Myocyte (in vitro differentiated cells): ENCODE measurements at places on chromosomes 7 and 10. TPM values are rescaled to one million over a fixed set of nuclear protein-coding genes. Genes with fewer than 3 reads are reported as not detected.

DNA sequence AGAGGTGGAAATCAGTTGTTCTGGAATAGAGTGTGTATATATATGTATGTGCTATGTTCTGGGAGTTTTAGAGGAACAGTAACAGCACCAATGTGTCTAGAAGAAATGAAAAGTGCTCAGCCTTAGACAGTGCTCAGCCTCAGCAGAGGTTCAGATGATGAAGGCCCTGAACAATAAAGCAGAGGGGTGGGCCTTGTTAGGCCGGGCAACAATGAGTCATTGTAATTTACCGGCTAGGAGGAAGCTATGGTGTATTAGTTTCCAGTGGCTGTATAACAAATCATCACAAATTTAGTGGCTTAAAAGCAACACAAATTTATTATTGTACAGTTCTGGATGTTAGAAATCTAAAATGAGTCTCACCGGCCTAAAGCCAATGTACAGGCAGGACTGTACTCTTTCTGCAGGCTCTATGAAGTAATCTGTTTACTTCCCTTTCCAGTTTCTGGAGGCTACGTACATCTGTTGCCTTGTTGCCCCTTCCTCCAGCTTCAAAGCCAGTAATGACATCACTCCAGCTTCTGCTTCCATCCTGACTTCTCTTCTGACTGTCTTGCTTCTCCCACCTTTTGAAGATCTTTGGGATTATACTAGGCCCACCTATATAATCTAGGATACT lies 84.6 kb downstream of the CH25H start:
- no peak for DNase-seq

DNA sequence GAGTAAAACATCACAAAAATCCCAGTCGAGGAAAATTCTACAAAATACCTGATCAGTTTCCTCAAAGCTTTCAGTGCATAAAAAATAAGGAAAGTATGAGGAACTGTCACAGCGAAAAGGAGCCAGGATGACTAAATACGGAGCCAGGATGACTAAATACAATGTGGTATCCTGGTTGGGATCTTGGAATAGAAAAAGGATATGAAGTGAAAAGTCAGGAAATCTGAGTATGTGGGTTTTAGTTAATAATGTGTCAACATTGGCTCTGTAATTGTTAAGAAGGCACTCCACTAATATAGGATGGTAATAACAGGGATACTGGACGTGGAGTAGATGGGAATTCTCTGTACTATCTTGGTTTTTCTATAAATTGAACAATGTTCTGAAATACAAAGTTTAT lies 175.5 kb downstream of the SUGCT start:
- peak; percentile 46 for DNase-seq

DNA sequence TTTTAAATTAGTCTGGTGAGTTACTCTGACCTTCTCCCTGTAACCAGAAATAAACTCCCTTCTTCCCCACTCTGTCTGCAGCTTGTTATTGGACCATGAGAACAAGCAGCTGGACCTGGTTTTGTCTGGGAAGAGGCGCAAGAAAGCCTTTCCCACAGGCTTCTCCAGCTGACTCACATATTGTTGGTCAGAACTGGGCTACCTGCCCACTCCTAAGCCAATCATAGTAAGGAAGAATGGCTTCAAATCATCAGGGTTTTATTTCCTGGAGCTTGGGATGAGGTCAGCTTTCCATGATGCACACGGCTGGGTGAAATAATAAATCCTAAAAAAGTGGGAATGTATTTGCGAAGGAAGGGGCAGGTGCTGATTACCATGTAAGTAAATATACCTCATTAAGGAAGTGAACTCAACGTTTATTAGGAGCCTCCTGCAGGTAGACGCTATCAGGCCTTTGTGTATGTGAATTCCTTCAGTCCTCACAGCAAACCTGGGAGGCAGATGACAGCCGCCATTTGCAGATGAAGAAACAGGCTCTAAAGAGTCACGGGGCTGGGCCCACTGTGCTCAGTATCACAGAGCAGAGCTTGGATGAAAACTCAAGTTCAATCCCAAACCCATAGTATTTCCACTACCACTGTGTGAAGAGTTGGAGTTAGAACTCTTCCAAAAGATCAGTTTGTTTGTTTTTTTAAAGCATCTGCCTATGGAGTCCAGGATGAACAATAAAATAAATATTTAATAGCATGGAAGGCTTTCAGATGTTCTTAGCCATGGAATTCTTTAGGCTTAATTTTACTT lies 32.8 kb downstream of the IL15RA start:
- DNase-seq: peak; percentile 99

DNA sequence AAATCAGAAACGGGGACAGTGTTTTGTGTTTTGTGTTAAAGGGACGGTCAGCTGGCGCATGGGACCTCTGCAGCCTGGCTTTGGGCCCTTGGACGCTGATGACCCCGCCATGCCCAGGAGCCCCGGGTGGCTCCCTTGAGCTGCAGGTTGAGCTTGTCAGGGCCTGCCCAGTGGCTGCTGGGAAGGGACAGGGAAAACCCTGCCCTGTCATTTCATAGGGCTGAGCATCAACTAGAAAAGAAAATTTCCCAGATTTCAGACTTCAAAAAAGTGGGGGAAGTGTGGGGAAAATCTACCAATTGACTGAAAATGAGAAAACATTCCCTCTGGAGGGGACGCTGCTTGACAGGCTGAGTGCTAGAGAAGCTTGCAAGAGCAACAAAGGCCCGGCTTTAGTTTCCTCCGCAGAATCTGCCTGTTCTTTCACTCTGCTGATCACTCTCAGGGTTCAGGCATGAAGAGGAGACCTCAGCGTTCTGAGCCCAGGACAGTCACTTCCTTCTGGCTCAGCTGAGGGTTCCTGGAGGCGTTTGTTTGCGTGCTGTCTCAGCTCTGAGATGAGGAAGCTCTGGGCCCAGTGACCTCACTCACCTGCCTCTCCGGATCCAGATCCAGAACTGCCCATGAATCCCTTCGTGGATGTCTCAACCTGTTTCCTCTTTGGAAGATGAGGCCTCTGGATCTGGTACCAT lies 18.6 kb upstream of the DNAJB6 start:
- no peak for DNase-seq

DNA sequence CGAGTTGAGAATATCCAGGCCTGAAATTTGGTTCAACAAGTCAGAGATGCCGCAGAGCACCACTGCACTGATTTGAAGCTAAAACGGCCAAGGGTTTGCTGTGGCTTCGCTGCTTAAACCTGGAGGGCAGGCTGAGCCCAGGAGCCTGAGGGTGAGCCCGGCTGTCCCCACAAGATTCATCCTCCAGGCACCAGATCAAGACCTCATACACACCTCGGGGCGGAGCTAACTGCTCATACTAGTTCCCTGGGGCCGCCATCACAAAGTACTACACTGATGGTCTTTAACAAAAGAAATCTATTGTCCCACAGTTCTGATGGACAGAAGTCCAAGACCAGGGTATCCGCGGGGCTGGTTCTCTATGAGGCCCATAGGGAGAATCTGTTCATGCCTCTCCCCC lies 16.9 kb upstream of the TRIM56 start:
- DNase-seq: no peak

DNA sequence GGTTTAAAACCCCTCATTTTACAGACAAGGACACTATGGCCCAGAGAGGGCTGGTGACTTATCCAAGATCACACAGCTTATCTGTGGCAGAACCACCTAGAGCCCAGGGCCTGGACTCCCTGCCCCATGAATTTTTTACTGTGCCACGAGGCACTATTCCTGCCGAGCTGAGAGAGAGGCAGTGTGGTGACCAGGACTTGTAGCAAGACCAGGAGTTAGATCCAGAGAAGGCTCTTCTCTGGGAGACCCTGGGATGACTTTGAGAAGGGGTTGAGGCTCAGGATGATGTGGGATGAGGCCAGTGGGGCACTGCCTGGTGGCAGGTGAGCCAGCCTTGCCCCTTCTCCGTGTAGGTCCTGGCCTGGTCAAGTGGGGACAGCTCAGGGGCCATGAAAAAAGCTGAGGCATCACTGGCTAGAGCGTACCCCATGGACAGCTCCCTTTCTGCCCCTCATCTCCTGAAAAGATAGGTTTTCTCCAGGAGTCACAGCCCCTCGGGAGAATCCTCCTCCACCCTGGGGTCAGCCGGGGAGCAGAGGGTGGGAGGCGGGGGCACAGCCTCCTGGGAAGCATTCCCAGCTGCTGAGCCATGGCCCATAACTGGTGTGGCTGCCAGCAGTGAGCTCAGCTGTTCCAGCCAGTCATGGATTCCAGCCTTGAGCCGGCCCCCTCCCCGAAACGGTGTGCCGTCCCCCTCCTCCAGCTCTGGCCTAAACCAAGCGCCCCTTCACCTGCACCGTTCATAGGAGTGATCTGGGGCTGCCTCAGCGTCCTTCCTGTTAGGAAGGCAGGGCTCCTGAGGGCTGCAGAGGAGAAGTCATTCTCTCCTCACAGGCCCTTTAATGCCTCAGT lies 5.8 kb downstream of the FLNC start:
- peak; percentile 96 for DNase-seq

DOCK1 gene
- 35.1 and 37.6 TPM in 2 replicates for total RNA-seq

DNA sequence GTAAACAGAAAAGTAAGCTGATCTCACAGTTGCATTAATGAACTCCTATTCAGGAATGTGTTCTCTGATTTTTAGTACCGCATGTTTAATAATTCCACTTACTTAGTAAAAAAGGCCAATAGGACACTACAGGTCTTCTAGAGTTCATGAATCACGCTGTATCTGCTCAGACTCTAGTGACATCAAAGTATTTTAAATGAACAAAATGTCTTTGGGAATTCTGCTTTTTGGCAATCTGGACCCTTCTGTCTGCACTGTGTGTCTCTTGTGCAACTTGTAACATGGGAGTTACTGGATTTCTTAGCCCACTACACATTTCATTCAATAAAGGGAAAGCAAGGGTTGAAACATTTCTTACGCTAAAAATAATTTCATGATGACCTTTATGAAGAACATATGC lies 50.2 kb downstream of the RABGEF1 start:
- DNase-seq: no peak

GRCh38 chr7:105196473-105196872 lies 182.5 kb downstream of the KMT2E start:
- DNase-seq: peak; percentile 69

CCDC3 gene
- 51.0 and 82.5 TPM in 2 replicates for total RNA-seq

GRCh38 chr7:33792547-33793105 lies 112.7 kb upstream of the BMPER start:
- no peak for DNase-seq

DNA sequence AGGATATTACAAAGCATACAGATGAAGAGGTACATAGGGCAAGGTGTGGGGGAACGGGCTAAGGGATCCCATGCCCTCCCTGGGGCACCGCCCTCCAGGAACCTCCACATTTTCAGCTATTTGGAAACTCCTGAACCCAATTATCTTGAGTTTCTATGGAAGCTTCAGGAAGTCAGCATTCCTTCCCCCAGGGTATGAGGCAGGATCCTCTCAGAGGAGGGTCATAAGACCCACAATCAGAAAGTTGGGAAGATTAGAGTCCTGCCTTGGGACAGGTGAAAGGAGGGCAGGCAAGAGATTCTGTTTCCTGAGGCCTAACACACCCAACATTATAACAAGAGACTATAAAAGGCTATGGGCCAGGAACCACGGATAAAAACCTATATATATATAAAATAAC lies 98.0 kb downstream of the RALA start:
- no peak for DNase-seq

DNA sequence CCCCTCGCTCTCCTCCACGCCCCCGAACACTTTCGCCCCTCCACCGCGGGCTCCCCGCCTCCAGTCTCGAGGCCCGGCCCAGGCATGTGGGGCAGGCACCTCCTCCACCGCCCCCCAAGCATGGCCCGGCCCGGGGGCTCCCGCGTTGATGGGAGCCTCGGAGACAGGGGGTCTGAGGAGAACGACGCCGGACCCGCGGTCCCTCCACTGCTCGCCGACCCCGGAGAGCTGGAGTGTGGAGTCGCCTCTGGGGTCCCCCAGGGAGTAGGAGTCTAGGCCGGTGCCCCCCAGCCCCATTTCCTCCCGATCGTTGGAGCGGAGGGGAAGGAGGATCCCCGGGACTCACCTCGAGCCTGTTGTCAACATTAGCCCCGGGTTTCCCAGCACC lies 206 bp downstream of the UPF2 start:
- peak; percentile 23 for DNase-seq

- no peak for DNase-seq
Measured at GRCh38 chr7:45027774-45028114, 27.7 kb downstream of the CCM2 start.

GRCh38 chr10:126928274-126928673 lies 23.0 kb downstream of the DOCK1 start:
- no peak for DNase-seq
